Left ventricle myocardium inferior (tissue), 1 donor: ENCODE measurements at places on chromosomes 4 and X.

DNA sequence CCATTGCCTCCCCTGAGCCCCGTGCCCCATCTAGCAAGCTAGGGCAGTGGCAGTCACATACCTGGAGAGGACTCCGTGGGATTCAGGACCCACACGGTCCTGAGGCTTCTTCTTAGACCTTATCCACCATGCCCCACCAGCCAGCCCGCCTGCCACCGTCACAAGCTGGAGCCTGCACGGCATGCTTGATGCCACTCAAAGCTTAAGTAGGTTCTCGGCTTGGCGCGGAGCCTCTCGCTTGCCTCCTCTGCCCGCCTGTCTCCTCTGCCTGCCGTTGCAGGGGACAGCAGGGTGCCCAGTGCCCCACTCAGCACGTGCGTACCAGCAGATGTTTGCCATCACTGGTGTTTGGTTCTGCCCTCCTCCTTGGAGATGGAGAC is 14.1 kb downstream of the PSAPL1 start:
- DNase-seq, result peak; percentile 9

DNA sequence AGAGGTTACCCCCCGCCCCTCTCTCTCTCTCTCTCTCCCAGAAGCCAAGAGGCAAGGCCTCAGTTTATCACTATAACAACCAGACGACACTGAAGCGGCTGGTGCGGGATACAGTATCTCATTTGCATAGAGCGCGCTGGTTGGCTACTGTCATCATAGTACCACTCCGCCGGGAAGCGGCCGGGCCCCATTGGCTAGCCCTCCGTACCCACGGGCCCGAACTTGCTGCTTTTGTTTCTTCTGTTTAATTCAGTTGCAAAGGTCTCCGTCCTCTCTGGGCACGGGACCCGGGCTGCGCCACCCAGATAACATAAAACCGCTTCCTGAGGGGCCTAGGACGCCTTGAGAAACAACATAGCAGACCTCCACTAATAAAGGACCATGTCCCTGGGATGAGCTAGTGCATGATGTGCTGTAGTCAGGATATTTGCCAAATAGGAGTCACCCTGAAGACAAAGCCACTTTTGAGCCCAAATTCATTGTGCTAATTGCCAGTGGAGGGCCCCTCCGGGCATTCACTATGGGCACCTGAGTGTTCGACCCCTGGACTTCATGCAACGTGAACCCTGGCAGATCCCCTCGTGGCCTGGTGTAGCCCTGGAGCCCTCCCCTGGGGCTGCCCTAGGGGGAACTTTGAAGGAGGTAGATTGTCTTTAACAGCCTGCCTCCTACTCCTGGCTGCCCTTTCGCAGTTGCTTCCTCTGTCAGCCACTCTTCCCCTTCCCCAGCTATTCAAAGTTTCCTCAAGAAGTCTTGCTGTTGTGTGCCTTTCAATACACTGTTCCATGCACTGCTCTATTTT is at the start of gene PCYT1B:
TSS of gene PCYT1B (minus strand) at position 91 of the 802 bp plus-strand sequence. CDS start 242 bp downstream, outside the sequence.
- peak; percentile 35 for DNase-seq

DNA sequence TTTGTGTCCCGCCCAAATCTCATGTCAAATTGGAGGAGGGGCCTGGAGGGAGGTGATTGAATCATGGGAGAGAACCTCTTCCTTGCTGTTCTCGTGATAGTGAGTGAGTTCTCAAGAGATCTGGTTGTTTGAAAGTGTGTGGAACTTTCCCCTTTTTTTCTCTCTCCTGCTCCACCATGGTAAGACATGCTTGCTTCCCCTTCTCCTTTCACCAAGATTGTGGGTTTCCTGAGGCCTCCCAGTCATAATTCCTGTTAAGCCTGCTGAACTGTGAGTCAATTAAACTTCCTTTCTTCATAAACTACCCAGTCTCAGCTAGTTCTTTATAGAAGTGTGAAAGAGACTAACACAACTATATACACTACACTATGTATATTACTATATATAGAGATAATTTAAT is 697.8 kb upstream of the HS3ST1 start:
- DNase-seq, result no peak

DNA sequence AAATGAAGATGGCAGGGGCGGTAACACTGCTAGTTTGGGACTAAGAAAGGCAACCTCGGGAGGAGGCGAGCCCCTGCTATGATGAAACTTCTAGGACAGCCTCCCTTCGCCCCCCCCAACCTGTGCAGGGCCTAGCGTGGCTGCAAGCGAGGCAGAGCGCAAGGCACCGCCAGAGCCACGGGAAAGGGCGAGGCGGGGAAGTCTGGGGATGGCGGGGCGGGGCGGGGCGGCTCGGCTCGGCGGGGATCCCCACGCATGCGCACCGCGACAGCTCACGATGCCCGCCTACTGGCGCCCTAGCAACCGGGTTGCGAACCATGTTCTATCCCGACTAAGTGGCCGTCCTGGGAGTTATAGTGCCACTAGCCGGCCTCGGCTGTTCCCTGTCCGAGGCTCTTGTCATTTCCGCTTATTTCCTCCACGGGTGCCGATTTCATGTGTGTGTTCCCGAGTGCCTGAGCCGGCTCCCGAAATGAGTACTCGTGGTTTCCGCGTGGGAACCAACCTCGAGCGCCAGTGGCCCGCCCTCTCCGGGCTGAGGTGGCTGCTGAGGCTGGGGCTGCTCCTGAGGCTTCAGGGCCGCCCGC is 28.7 kb upstream of the RBMX start:
- DNase-seq, result peak; percentile 78

- DNase-seq, result no peak
Measured at GRCh38 chrX:154090731-154091130, 6.8 kb downstream of the MECP2 start.
